ENCODE measurements at places on chromosomes 3 and 15. TPM values are rescaled to one million over a fixed set of nuclear protein-coding genes. Genes with fewer than 3 reads are reported as not detected.

EMC7 gene
- total RNA-seq: 71.0 TPM

SHQ1 gene
- 25.8 TPM for total RNA-seq

SKOR1 gene
- 0.09 TPM for total RNA-seq

SPTBN5 gene
- 1.8 TPM for total RNA-seq

OXTR gene
- 31.7 TPM for total RNA-seq

PLXNA1 gene
- 118 TPM for total RNA-seq

GPX1 gene
- total RNA-seq: 152 TPM

LDHAL6B gene
- total RNA-seq: not detected

CPNE9 gene
- total RNA-seq: not detected

CASR gene
- not detected for total RNA-seq

CLSTN2 gene
- 5.9 TPM for total RNA-seq

GOLGA6A gene
- total RNA-seq: not detected

LNP1 gene
- total RNA-seq: 3.3 TPM

CCDC9B gene
- 37.7 TPM for total RNA-seq

GOLGA8O gene
- total RNA-seq: not detected

KLF15 gene
- total RNA-seq: not detected

UBAP1L gene
- total RNA-seq: 2.8 TPM

FAM81A gene
- total RNA-seq: 0.30 TPM

DUOXA2 gene
- total RNA-seq: not detected

MEGF11 gene
- total RNA-seq: not detected

GABRG3 gene
- total RNA-seq: 0.42 TPM

Measured in smooth muscle cell of the umbilical artery (primary cell).